ENCODE measurements at places on chromosomes 5 and 9.

- no peak for DNase-seq
Measured at GRCh38 chr5:9533096-9533495, 12.8 kb downstream of the SEMA5A start.

- DNase-seq = no peak
Measured at GRCh38 chr9:83130541-83130940, 67.6 kb upstream of the RASEF start.

- no peak for DNase-seq
Measured at GRCh38 chr5:155952486-155953089, 374.4 kb upstream of the SGCD start.

GRCh38 chr5:136108180-136108611 lies 24.4 kb upstream of the SMAD5 start:
- no peak for DNase-seq

DNA sequence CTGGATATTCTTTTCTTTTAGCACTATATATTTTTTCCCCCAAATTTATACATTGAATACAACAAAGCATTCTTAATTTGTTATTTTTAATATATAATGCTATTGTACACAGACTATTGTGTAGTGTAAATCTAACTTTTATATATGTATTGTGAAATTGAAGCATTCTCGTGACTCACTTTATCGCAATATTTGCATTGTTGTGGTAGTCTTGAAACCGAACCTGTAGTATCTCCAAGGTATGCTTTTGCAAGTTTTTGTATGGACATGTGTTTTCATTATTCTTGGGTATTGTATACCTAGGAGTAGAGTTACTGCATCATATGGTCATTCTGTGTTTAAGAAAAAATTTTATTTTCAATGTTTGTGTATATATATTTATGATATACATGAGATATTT lies 49.6 kb downstream of the NSD1 start:
- DNase-seq = peak; percentile 13

GRCh38 chr5:50964746-50965653 lies 298.6 kb downstream of the PARP8 start:
- DNase-seq = no peak

DNA sequence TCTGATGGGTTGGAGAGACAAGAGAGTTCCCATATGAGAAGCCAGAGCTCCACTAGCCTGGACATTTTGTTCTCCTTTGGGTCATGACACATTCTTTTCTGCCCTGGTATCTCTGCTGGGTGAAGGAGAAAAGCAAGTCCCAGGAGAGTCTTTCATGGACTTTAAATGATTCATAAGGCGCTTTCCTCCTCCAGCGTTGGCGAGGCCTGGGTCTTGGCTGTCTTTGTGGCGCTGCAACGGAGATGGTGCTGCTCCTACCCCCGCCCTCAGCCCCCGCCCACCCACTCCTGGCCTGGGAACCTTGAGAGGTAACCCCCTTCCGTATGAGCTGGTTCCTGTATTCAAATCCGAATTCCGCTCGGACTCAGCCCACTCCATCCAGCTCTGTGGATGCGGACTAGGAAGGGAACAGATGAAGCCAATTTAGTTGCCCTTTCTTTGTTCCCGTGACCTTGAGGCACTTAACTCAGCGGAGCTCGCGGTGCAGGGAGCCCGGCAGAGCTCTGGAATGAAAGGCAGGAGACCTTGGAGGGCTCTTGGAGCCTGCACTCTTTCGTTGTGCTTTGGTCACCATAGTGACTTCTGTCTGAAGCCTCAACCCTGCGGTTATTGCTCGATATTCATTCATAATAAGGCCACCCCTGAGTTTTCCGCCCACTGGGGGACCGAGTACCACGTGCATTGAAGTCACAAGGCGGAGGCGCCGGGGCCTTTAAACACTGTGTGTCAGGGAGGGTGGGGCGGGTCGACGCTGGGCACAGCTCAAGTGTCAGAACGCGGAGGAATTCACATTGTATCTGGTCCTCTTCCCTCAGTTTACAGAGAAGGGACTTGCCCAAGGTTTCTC lies 14.0 kb upstream of the PWWP2A start:
- peak; percentile 42 for DNase-seq

DNA sequence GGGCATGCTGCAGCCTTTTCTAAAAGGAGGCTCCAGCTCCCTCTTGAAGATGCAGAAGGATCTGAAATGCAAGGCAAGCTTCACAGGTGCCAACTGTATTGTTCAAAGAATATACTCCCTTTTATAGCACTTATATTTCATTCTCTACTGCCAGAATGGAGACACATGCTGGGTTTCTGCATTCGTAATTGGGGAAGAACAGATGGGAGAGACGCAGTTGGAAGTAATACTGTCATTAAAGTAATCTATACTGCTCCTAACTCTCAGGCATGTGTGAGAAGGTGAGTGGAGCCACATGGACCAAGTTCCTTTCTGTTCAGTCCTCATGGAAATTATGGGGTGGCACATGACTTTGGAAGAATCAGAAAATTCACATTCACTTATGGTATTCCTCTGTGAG lies 226.4 kb downstream of the TRIM32 start:
- DNase-seq = no peak

GRCh38 chr9:89837162-89837933 lies 232.5 kb downstream of the GADD45G start:
- no peak for DNase-seq

GRCh38 chr5:80989883-80990282 lies 29.7 kb downstream of the RASGRF2 start:
- no peak for DNase-seq

DNA sequence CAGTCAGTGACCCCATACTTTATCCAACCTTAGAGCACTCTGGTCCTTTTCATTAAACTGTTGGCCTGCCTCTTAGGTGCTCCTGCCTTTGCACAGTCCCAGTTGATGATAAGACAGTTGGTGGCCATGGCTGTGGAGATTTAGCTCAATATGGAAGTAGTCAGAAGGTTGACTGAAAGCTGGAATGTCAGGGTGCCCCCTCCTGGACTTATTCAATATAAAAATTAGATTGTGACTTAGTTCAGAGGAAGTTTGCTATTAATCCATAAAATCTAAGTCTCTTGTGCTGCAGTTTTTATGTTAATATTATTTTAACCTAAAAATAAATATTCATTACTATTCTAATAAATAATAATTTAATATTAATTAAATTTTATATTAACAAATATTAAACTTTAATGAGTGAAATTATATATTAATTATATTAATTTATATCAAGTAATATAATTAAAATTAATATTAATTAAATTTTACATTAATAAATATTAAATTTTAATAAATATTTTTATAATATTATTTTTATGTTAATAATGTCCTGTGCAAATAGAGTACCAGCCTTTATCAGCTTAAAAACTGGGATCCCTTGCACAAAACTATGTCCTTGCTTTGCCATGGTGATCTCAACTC lies 77.7 kb upstream of the ADAMTSL1 start:
- peak; percentile 7 for DNase-seq

- DNase-seq = no peak
Measured at GRCh38 chr9:107389617-107390071, 99.9 kb downstream of the KLF4 start.

- no peak for DNase-seq
Measured at GRCh38 chr5:103259705-103260355, 1.3 kb downstream of the MACIR start.

GRCh38 chr5:81181576-81182316 lies 51.4 kb upstream of the CKMT2 start:
- DNase-seq = no peak

GRCh38 chr9:22256381-22256780 lies 190.2 kb upstream of the DMRTA1 start:
- no peak for DNase-seq

- DNase-seq = no peak
Measured at GRCh38 chr5:119395080-119395836, 39.4 kb downstream of the TNFAIP8 start.

GRCh38 chr5:15365070-15365469 lies 134.9 kb upstream of the FBXL7 start:
- no peak for DNase-seq

DNA sequence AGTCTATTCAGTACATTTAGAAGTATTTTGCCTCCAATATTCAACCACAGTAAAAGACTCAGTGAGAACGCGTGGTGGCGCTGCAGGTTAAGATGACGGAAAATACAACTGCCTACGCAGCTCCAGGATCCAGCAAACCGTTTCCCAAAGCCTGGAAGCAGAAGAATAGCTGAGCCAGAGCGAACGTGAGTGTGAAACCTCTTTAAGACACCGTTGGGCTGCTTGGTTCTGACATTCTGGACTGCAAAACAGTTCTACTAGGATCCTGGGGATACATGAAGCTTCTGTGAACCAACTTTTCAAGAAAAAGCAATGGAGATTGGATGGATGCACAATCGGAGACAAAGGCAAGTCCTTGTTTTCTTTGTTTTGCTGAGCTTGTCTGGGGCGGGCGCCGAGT lies at the start of gene PCDHB16:
Gene PCDHB16 (plus strand): TSS at position 140 of the 400 bp plus-strand sequence. CDS start 173 bp downstream, at position 313.
- no peak for DNase-seq

DNA sequence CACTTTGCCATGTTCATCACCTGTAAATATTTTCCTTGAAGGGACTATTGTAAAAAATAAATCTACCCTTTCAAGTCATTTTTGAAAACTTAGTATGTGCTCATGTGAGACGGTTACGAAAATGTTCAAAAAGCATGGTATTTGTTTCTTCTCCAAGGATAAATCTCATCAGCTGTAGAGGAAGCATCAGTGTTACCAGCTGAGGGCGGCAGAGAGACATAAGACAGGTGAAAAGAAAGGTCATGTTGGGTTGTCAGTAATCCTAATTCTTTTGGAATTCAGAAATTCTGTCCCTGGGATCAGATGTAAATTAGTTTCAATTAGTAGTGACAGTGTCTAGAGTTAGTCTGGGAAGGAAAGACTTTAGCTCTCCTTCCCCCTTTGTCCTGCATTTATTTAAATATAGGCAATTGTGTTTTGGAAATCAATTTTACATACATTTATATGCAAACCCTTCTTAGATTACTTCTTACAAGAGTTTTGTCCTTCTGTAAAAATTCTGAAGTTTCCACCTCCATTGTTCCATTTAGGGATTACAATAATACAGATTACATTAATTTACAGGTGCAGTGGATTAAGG lies 791.9 kb upstream of the CDH6 start:
- peak; percentile 1 for DNase-seq

DNA sequence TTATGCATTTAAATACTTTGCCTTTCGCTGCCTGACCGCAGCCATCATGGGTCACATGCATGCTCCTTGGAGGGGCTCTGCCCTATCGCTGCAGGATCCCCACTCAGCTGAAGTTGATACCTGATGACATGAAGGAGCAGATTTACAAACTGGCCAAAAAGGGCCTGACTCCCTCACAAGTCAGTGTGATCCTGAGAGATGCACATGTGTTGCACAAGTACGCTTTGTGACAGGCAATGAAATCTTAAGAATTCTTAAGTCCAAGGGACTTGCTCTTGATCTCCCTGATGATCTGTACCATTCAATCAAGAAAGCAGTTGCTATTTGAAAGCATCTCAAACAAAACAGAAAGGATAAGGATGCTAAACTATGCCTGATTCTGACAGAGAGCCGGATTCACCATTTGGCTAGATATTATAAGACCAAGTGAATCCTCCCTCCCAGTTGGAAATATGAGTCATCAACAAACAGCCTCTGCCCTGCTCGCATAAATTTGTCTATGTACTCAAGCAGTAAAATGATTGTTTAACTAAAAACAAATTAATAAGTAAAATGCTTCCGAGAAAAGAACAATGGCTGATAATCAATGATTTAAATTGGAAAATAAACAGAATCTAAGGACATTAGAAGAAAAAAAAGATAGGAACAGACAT lies 41.6 kb upstream of the PPP2CA start:
- DNase-seq = no peak

GRCh38 chr9:73805111-73805510 lies 653.4 kb downstream of the ANXA1 start:
- DNase-seq = no peak

DNA sequence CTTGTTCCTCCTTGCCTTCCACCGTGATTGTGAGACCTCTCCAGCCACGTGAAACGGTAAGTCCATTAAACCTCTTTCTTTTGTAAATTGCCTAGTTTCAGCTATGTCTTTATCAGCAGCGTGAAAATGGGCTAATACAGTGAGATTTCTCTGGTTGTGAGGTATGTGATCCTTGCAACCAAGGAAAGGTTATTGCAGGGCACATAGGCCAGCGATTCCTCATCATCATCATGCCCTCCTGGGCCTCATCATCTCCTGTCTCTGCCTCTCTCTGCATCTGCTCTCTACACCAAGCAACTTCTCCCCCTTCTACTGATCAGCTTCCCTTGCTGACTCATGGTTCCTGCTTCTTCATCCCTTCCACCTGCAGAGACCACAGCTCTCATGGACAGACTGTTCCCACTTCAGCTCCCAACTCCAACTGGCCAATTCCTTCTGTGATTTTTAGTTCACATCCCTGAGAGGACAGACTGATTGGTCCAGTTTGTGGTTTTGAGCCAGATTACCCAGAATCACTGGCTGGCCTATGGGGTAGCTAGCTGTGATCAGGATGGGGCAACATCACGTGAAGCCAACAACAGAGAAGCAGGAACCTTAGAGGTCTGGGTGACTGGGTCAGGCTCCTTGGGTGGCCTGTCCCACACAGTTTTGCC lies 53.1 kb downstream of the LIX1 start:
- DNase-seq = no peak

- DNase-seq = peak; percentile 95
Measured at GRCh38 chr5:172178991-172179989, 8.7 kb downstream of the STK10 start.

DNA sequence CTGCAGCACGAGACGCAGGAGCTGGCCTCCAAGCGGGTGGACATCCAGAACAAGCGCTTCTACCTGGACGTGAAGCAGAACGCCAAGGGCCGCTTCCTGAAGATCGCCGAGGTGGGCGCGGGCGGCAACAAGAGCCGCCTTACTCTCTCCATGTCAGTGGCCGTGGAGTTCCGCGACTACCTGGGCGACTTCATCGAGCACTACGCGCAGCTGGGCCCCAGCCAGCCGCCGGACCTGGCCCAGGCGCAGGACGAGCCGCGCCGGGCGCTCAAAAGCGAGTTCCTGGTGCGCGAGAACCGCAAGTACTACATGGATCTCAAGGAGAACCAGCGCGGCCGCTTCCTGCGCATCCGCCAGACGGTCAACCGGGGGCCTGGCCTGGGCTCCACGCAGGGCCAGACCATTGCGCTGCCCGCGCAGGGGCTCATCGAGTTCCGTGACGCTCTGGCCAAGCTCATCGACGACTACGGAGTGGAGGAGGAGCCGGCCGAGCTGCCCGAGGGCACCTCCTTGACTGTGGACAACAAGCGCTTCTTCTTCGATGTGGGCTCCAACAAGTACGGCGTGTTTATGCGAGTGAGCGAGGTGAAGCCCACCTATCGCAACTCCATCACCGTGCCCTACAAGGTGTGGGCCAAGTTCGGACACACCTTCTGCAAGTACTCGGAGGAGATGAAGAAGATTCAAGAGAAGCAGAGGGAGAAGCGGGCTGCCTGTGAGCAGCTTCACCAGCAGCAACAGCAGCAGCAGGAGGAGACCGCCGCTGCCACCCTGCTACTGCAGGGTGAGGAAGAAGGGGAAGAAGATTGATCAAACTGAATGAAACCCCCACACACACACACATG lies 654 bp downstream of the PURA start:
- peak; percentile 76 for DNase-seq

DNA sequence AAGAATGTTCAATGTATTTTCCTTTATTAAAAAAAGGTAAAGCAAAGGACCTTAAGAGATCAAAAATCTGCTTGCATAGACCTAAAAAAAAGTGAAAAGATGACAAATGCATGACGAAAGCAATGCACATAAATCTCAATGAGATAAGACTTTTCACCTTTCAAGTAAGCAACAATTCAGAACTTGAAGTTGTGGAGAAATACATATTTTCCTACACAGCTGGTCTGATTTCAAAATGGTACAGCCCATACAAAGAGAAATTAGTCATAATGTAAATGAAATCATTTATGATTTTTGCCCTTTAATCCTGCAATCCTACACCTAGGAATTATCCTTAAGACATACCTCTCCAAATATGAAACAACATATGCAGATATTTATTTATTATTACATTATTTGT lies 568.0 kb downstream of the ANXA1 start:
- DNase-seq = no peak

GRCh38 chr9:86052556-86053468 lies 46.5 kb downstream of the GOLM1 start:
- DNase-seq = no peak

Measured in inflammatory macrophage treated with lipopolysaccharide for 4 hours (primary cell).